ENCODE measurements at places on chromosomes 1 and 21.

- DNase-seq: no peak
Measured at GRCh38 chr1:53549781-53550180, 90.6 kb downstream of the DMRTB1 start.

DNA sequence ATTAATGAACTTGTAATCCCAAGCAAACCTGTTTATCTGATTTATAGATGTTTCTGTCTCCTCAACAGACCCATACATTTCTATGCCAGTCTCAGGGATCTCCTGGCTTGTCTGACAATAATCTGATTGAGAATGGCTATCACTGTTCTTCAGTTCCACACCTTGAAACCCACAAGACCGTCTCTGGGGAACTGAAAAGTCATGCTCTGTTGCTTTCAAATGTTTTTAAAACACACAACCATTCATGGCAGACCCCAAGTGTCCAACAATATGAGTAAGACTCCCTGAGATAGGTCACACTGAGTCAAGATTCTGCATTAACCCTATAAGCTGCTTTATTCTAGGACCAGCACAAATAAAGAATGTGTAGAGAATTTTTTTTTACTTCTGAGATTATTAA is 611.2 kb upstream of the PLXNA2 start:
- no peak for DNase-seq

- no peak for DNase-seq
Measured at GRCh38 chr1:44076066-44076465, 42.6 kb upstream of the KLF17 start.

GRCh38 chr1:68969441-68969840 is 472.6 kb upstream of the DEPDC1 start:
- no peak for DNase-seq

GRCh38 chr1:228830954-228831481 is 95.7 kb downstream of the RHOU start:
- no peak for DNase-seq

- DNase-seq: no peak
Measured at GRCh38 chr1:115300087-115300876, 37.8 kb downstream of the NGF start.

DNA sequence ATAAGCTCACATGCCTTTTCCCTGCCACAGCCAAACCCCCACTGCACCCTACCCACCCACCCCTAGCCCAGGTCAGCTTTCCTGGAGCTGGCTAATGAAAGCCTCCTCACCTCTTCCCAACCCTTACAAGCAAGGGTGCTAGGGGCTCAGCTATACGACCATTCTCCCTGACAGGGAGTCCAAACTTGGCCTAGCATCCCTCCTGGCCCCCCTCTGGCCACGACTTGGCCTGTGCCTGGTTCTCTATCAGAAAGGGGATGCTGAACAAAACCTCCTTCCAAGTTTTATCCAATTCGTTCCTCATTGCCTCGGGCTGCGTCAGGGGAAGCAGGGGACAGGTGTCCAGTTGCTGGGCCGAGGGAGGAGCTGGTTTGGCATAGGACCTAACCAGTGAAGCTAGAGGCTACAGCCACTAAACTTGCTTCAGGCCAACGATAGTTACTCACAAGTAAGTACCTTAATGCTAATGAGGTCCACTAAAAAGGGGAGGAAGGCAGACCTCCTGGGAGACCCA is 8.6 kb downstream of the TMEM81 start:
- DNase-seq: no peak

DNA sequence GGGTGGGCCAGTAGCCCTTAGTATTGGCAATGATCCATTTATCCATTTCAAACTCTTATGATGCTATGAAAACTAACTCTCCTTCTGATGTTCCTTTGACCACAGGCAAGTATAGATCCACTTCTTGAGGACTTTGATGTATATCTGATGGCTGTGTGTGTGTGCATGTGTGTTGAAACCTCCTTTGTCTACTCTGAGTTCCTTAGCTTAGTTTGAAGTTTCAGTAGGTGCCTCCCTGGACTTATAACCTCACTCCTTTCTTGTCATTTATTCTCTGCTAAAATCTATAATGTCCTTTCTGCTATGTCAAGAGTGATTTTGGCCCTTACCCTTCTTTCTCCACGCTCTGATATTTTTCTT is 409.3 kb downstream of the PRDM2 start:
- DNase-seq: no peak

GRCh38 chr21:33834801-33835500 is 80.7 kb downstream of the ATP5PO start:
- DNase-seq: no peak

DNA sequence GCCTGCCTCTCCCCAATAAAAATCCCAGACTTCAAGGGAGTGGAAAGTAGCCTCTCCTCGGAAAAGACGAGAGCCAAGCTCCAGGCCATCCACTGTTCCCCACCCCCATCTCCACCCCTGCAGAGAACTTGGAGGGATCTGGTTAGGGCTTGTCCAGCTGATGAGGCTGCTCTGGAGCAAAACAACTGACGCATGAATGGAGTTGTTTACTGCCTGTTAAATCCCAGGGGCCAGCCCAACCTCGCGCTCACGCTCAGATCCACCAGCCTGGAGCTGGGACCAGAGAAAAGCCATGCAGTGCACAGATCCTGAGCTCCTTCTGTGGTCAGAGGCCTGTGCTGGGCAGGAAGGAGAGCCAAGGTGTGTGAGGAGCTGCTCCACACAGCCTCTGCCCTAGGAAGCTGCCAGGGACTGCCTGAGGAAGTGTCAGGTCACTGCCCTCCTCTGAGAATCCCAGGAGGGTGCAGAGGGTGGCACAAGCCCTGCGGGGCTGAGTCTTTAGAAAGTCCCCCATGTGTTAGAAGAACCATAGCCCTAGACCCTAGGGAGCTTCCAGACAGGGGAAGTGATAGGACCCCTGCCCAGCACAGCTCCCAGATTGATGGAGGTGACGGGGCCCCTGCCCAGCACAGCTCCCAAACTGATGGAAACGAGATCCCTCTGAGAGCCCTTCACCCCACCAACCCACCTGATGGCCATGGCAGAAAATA is 109.0 kb upstream of the IPO9 start:
- no peak for DNase-seq

DNA sequence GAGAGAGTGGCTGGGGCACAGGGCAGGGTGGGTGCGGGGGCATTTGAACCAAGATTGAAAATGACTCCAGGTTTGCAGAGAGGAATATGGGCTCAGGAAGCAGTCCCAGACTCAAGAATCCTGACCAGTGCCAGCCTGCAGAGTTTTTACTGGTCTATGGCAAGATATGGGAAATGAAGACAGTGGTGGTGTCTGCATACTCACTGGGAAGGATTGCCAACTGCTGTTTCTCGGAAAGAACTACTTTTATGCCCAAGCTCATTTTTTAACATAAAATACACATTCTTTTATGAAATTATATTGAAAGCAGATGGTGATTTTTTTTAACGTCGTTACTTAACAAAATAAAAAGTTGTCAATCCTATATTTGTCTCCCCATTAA is 401.8 kb downstream of the CAMTA1 start:
- no peak for DNase-seq

DNA sequence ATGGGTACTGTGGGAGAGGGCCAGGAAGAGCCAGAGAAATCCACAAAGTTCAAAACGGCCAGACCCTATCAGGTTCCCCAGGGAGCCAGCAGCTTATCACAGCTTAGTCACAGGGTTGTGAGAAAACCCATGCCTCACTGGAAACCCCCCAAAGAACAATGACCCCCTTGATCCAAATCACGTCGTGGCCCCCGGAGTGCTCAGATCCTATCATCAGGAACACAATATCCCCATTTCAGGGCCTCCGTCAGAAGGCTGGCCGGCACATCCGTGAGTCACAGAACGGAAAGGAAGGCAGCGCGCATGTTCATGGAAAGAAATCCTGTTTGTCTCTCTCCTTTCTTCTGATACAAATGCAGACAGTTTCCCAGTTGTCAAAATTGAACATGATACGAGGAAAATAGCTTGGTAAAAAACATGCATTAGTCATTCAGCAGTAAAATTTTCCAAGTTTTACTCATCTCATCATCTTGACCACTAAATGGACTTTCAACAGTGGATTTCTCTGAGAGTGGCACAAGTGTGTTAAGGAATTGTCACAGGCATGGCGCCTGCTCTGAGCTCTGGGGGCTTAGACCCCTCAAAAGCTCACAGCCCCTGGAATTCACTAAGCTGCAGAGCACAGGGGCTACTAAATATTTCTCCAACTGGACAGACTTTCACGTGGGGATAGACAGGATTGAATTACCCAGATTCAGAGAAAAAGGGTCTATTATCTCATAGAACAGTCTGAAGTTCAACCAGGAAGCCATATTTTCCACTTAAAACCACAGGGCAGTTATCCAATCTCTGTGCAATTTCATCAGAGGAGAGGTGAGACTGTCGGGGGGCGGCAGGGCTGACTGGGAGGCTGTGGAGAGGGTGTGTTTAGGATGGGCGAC is 124.8 kb downstream of the RIPK4 start:
- no peak for DNase-seq

- no peak for DNase-seq
Measured at GRCh38 chr1:45923343-45923742, 119.9 kb downstream of the MAST2 start.

DNA sequence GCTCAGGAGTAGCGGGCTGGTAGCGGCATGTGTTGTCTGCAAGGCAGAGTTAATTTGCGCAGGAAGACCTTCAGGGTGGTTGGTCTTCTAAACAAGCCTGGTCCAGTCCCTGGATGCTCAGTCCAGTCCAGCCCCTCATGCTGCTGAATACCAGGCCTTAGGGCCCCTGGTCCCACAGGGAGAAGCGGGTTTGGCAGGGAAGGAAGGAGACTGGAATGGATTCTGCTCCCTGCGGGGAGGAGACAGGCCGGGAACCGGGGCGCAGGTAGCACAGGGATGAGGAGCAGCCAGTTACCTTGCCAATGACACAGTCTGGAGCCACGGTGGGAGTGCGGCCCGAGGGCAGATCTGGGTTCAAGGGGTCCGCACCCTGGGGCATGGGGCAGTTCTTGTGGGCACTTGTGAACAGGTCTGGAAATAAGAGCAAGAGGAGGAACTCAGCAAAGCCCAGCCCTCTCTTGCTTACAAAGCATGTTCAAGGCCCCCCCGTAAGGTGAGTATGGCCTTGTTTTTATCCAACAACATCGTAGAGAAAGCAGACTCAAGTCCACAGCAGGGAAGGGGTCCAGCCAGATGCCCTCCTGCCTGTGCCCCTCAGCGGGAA is 10.1 kb downstream of the FAM131C start:
- no peak for DNase-seq

- DNase-seq: no peak
Measured at GRCh38 chr1:205961991-205962820, 18.9 kb upstream of the SLC26A9 start.

DNA sequence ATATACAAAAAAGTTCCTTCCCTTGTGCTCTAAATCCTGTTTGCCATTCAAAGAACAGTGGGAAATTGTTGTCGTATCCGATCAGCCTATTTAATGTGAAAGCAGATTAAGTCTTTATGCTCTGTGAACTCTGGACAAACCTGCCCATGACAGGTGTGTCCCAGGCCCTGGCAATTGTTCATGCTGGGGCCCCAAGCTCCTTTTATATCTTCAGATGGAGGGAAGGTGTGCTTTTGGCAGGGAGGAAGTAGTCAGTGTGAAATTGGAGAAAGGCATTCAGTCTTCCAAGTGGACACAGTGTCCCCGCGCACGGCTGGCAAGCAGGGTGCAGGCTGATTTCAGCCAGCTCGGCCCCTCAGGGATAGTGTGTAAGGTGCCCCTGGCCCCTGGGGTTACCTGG is 135.1 kb upstream of the F3 start:
- DNase-seq: no peak

- no peak for DNase-seq
Measured at GRCh38 chr1:23628951-23629387, 62.6 kb upstream of the RPL11 start.

DNA sequence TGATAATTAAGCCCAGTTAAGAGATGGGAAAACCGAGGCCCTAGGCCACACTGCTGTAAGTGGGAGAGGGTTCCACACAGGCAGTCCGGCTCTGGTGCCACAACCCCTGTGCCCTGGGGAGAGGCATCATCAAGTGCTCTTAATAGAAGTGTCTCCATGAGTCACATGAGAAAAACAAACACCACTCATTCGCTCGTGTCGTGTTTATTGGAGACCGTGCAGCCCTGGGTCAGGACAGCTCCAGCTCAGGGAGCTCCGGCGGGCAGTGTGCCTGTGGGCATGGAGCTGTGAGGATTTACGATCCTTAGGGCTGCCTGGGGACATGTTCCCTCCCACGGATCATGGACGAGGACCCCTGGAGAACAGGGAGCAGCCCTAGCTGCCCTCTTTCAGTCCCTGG is 658.5 kb downstream of the AJAP1 start:
- DNase-seq: no peak

DNA sequence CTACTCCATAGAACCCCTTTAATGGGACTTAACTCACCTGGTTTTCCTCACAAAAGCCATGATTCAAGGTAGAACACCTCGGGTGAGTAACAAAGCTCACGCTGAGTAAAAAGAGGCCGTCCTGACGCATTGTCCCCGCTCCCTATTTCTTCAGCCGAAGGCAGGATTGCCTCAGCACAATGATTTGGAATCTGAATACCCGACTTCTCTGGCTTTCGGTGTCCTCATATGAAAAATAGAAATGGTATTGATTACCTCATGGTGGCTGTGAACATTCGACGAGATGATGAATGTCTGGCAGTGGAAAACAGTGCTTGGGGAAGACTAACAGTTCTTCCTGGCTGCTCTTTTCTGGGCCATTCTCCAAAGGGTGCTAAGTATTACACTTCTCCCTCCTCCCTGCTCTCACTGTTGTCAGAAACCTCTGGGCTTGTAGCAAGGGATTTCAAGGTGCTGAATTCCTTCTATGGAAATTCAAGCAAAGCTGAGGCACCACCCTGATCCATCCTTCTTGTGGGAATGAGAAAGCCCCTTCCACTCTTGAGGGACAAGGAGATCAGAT is 148.3 kb downstream of the C1orf94 start:
- DNase-seq: no peak

GRCh38 chr1:112702067-112702395 is 4.9 kb downstream of the RHOC start:
- DNase-seq: no peak

DNA sequence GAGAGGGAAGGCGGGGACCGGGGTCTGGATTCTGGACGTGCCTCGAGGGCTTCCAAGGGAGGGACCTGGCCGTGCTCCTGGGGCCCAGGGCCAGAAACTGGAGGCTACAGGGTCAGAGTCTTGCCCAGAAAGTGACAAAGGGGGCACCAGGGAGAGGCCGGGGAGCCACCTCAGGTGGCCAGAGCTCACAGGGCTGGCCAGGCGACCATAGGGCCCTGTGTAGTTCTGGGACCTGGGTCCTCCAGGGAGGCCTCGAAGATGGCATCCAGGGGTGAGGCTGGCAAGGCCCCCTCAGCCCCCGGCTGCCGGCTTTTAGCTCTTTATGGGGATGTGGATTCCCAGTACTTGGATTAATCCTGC is 14.3 kb upstream of the LRRC3 start:
- DNase-seq: no peak

DNA sequence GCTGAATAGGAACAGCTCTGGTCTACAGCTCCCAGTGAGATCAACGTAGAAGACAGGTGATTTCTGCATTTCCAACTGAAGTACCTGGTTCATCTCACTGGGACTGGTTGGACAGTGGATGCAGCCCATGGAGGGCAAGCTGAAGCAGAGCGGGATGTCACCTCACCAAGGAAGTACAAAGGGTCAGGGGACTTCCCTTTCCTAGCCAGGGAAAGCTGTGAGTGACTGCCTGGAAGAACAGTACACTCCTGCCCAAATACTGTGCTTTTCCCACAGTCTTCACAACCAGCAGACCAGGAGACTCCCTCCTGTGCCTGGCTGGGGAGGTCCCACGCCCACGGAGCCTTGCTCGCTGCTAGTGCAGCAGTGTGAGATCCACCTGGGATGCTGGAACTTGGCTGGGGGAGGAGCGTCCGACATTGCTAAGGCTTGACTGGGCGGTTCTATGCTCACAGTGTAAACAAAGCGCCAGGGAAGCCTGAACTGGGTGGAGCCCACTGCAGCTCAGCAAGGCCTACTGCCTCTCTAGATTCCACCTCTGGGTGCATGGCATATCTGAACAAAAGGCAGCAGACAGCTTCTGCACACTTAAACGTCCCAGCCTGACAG is 14.7 kb downstream of the CR1L start:
- no peak for DNase-seq

All from activated T-helper 1 cell treated with anti-CD3 and anti-CD28 coated beads, Interleukin-2, amount 50 U/mL, for 16 hours (primary cell).